ENCODE measurements at places on chromosomes 7 and 10. TPM values are rescaled to one million over a fixed set of nuclear protein-coding genes. Genes with fewer than 3 reads are reported as not detected.

GRCh38 chr7:77837275-77837674, 38.7 kb downstream of the PHTF2 start:
- peaks cover 3% of the 10 kb centered on the region for H3K4me1 ChIP-seq
- no peaks in the 10 kb centered on the region for H3K27me3 ChIP-seq
- H3K27ac ChIP-seq, result no peak overlapping the region
- DNase-seq, result no peak
- no peak overlapping the region for H3K4me3 ChIP-seq

- no peak overlapping the region for H3K4me3 ChIP-seq
- peak overlapping the region; percentile 93 for H3K27ac ChIP-seq
- peak; percentile 78 for DNase-seq
- no peaks in the 10 kb centered on the region for H3K27me3 ChIP-seq
- H3K36me3 ChIP-seq, result no peaks in the 10 kb centered on the region
Measured at GRCh38 chr7:158818325-158819213, 10.7 kb downstream of the ESYT2 start.

DNA sequence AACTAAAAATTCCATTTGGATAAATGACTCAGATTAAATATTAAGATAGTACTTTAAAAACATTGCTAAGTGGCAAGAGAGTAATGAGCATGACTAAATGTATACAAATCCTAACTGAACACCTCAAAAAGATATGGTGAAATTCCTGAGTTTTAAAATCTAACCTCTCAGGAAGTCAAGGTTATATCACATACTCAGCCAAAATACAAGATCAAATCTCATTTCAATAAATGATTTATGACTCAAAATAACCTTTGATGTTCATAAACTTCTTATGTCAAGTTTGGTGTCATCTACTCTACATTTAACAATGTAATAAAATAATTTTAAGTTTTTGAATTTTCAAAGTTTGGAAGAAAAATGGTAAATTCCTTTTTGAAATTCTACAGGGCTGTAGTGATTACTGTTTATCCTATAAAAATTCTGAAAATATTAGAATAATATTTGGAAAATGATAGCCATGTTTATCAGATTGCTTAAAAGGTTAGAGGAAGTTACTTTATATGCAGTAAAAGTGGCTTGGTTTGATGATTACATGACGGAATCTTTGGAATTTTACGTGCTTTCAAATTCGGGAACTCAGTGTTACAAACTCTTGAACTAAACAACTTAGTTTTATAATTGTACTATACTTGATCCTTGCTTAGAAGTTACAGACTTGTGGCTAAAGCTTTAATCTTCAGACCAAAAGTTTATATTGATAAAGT, 43.7 kb downstream of the ASZ1 start:
- no peaks in the 10 kb centered on the region for H3K4me1 ChIP-seq
- no peak for DNase-seq
- no peak overlapping the region for H3K4me3 ChIP-seq
- no peaks in the 10 kb centered on the region for H3K27me3 ChIP-seq
- H3K36me3 ChIP-seq, result no peaks in the 10 kb centered on the region
- no peak overlapping the region for H3K27ac ChIP-seq

The PSPH gene
- polyA plus RNA-seq, result 17.8 TPM

DNA sequence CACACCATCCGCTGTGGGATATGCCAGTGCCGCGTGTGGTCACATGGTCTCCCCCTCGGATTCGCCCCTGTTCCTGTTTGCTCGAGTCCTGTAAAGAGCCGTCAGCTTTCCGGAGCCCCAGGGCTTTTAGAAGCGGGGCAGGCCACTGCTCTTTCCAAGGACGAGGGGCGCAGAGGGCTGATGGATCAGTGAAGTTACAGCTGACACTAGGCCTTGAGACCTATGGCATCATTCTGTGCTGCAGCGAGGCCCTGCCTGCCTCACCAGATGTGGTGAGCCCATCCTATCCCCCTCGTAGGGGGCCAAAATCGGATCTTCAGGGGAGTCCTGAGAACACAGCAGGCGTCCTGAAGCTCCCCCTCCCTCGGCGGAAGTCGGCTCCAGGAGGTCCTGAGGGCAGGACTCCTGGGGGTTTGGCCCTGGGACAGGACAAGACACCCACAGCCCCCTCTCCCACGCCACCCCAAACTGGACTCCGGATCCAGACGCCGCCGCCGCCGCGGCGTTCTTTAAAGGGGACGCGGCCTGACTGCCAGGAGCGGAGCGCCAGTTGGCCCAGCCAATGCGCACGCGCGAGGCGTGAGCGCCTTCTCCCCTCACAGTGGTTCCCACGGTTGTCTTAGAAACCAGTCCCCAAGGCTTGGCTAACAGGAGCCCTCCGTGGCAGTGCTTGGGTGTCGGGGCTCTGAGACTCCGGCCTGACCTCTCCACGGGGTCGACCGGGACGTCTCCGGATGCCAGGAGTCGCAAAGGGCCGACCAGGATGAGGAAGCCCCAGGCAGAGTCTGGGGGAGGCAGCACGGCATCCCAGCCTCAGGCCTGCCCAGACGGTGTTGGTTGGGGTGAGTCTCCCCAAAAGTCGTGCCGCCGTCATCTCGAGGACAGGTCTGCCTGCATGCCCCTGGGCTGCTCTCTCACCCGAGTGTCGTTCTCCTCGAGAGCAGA, 371.7 kb downstream of the ZNF716 start:
- no peak for DNase-seq
- no peaks in the 10 kb centered on the region for H3K4me1 ChIP-seq
- H3K4me3 ChIP-seq, result no peak overlapping the region
- no peak overlapping the region for H3K27ac ChIP-seq

DNA sequence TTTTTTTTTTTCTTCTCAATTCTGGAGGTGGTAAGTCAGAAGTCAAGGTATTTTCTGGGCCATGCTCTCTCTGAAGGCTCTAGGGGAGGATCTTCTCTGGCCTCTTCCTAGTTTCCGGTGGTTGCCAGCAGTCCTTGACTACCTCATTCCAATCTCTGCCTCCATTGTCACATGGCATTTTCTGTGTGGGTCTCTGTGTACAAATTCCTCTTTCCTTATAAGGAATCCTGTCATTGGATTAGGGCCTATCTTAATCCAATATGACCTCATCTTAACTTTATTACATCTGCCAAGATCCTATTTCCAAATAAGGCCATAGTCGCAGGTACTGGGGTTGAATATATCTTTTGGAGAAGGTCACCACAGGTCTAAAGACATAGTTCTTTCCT, 129.3 kb upstream of the PRR15 start:
- no peak overlapping the region for H3K27ac ChIP-seq
- no peak for DNase-seq
- no peaks in the 10 kb centered on the region for H3K4me1 ChIP-seq

The PAPSS2 gene
- 23.5 TPM for polyA plus RNA-seq

DNA sequence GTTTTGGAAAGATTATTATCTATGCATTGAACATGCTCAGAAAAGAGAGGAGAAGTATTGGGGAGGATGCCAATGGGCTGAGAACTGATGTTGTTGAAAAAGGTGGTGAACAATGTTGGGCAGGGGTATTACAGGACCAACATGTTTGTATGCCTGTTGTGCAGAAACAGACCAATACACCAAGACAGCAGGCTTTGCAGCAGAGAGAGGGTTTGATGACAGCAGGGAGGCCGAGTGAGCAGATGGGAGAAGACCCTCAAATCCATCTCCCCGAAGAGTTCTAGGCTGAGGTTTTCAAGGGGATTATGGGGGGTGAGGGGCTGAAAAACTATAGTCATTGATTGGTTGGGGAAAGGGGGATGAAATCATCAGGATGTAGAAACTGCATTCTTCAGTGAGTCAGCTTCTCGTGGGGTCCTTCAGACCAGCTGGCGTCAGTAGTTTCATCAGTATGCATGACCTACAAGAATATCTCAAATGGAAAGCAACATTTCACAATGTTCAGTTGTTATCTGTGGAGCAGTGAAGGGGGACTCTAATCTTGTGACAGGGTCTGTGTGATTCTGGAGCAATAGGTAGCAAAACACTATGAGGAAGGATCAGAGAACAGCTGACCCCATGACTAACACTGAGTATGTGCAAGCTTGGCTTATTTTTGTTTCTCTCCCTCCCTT, 167.8 kb downstream of the BAMBI start:
- H3K36me3 ChIP-seq, result no peaks in the 10 kb centered on the region
- DNase-seq, result no peak
- H3K4me1 ChIP-seq, result no peaks in the 10 kb centered on the region
- H3K27me3 ChIP-seq, result no peaks in the 10 kb centered on the region

The TMEM140 gene
- polyA plus RNA-seq, result 28.2 TPM

GRCh38 chr10:124875596-124875995, 66.3 kb upstream of the ZRANB1 start:
- no peak for DNase-seq
- H3K36me3 ChIP-seq, result no peaks in the 10 kb centered on the region
- H3K4me3 ChIP-seq, result no peak overlapping the region

DNA sequence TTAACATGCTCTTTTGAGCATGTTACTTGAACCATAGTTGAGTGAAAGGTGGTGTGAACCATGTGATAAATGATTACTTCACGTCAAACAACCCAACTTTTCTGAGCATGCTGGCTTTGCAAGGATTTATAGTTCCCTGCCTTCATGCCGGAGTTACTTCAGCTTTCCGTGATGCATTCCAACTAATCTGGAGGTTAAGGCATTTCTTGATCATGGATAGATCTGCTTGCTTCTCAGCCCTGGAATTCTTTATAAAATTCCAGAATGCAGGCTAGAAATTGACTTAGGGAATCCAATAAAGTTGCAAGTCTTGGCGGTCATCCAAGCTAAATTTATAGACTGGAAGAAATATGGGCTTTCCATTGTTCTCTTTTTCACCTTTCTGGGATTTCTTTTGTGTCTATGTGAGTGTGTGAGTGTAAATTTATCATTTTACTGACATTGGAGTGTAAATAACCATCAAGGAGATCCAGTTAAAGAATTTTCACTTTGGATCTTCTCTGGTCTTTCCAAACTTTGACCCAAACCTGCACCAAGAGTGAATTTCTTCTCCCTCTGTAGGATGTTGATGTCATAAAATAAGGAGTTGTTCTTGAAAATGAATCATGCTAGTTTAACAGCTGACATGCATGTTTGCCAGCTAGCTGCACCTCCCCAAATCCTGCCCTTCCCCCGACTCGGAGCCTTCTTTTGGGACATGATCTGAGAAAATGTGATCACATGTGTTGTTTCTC, 289.0 kb downstream of the TWIST1 start:
- H3K27ac ChIP-seq, result no peak overlapping the region
- H3K36me3 ChIP-seq, result no peaks in the 10 kb centered on the region
- H3K4me3 ChIP-seq, result no peak overlapping the region
- DNase-seq, result peak; percentile 8
- no peaks in the 10 kb centered on the region for H3K27me3 ChIP-seq

- H3K4me1 ChIP-seq, result no peaks in the 10 kb centered on the region
- no peaks in the 10 kb centered on the region for H3K36me3 ChIP-seq
- no peak for DNase-seq
- no peaks in the 10 kb centered on the region for H3K27me3 ChIP-seq
Measured at GRCh38 chr10:63494951-63495350, 26.2 kb upstream of the REEP3 start.
